A673 (cell line): ENCODE measurements at places on chromosomes 5 and 9.

DNA sequence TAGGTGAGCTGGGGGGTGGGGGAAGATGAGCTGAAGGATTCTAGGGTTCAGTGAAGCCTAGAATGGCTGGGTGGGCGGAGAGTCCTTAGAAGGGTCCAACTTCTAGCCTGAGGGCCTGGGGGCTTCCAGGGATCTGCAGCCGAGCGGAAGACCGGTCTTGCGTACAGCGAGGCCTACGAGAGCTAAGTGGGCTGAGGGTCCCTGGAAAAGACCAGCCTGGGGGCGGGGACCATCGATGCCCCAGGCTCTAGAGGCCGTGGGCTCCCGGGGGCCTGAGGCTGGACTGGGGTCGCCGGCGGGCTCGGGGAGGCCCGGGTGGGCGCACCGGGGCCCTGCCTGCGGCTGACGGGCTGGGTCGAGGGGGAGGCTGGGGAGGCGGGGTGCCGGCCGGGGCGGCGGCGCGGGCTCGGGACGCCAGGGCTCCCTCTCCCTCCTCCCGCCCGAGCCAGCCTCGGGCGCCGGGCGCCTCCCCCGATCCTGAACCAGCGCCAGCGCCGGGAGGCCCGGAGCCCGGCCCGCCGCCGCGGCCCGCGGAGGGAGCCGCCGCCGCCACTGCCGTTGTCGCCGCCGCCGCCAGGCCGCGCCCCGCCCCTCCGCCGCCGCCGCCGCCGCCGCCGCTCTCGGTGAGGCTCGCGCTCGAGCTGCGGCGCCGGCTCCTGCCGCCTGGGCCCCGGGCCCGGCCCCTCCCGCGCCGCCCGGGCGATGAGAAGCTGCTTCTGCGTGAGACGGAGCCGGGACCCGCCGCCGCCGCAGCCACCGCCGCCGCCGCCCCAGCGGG, at the start of gene MVB12B:
Gene MVB12B (plus strand): TSS at position 602 of the 778 bp plus-strand sequence. CDS start 101 bp downstream, at position 703.
- peak; percentile 50 for DNase-seq

- DNase-seq = no peak
These were observed 47.6 kb downstream of the ZDHHC21 start for GRCh38 chr9:14645648-14646047.

DNA sequence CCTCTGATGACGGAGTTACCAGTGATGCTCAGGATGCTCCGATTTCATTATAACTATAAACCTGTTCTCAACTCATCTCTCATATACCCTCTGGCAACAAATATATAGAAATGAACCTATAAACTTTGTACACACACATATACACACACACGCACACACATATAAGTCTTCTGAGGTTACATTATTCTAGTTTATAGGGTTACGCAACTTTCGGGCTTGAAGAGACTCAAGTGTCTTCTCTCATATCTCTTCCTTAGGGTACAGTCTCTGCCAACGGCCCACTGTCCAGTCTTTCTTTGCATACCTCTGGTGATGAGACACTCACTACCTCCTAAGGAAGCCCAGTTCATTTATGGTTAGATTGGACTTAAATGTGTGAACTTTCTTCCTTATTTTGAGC, 69.4 kb upstream of the TBC1D2 start:
- no peak for DNase-seq

DNA sequence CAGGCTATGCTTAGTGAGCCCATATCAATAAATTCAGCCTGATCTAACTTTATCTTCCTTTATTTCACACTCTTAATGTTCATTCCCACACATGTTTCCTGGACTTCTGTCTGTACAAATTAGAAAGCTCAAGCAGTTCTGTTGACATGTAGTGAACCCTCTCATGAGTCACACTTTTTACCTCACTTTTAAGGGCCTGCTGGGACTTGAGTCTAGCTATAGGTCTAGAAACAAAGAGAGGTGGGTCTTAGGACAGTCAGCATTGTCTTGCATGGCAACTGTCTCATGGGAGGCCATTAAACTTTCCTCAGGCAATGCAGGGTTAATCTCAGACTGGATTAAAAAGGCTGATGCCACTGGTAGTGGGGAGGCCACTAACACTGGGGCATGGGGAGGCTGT, 8.6 kb upstream of the CCNH start:
- DNase-seq = no peak

GRCh38 chr5:84285641-84286637, 98.7 kb downstream of the EDIL3 start:
- DNase-seq = no peak

DNA sequence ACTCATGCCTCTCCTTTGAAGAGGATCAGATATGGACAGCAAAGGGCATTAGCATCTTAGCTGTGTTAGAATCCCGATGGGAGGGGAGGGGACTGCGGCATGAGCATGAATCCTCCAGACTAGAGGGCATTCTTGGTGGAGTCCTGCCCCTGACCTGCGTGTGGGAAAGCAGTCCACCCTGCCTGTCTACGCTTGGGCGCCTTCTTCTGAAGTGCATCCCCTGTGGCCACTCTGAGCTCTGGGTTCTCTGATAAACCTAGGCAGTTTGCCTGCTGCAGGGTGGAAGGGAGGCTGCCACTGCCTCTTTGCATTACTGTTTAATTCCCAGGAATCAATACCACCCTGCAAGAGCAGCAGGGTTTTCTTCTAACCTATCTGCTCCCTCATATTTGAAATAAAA, 169.3 kb downstream of the INSYN2B start:
- DNase-seq = no peak

- no peak for DNase-seq
These were observed 31.6 kb upstream of the ADCY2 start for GRCh38 chr5:7364226-7364875.
